ENCODE measurements at places on chromosomes 12 and 14. TPM values are rescaled to one million over a fixed set of nuclear protein-coding genes. Genes with fewer than 3 reads are reported as not detected.

VDR gene
- 41.7 TPM for total RNA-seq

DNA sequence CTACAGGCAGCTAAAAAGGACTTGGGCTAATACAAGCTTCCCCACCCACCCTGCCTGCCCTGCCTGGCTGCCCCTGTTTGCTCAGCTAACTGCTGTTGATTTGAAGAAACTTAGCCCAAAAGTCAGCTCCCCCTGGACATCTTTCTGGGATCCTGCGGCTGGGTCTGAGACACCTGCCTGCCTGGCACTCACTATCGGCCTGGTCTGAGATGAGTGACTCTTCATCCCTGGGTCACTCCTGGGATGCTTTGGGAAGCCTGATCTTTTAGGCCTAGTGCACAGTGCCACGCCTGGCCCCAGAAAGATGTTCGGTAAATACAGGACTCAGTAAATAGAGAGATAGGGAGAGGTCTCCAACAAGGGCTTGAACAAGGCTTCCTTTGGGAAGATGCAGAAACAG is 211.3 kb upstream of the DIO3 start:
- no peaks in the 10 kb centered on the region for H3K36me3 ChIP-seq
- H3K4me1 ChIP-seq = no peaks in the 10 kb centered on the region
- H3K27ac ChIP-seq = no peak overlapping the region
- DNase-seq = no peak

DNA sequence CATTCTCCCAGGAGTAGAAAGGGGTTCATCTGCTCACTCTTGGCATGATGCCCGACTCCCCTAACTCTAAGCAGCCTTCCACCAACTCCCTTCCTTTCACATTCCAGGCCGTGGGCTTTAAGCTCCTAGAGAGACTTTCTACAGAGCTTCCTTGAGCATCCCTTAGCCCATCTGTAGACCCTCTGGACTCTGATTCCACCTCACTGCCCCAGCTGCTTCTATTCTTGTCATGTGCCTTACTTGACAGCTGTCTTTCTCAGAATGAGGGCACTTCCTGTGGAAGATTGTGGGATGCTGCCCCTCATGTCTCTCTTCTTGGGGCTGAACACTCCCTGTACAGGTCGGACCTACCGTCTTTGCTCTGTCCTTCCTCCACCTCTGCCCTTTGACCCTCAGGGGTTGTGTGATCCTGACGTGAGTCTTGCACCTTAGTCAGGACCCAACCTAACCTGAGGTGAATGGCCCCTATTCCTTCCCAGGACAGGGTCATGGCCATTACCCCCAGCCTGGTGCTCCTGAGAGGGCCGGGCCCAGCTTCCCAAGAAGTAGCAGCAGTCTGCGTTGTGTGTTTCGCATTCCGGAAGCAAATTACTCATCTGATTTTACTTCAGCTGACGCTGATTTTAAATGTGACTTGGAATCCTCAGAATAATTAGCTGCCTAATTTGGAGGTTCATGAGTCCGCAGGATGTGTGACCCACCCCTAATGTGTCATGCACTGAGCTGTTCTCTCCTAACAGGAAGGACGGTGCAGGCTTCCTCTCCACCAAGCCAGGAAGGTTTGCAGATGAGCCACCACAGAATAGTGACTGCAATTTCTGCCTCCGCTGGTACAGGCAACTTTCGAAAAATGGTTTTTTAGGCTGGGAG is 2.7 kb upstream of the GALNT6 start:
- no peaks in the 10 kb centered on the region for H3K36me3 ChIP-seq
- H3K4me1 ChIP-seq = no peaks in the 10 kb centered on the region
- H3K27me3 ChIP-seq = no peaks in the 10 kb centered on the region
- no peak overlapping the region for H3K4me3 ChIP-seq

GRCh38 chr14:65472189-65472588 is 59.7 kb downstream of the FUT8 start:
- no peak for DNase-seq
- H3K4me3 ChIP-seq = no peak overlapping the region
- no peaks in the 10 kb centered on the region for H3K4me1 ChIP-seq
- no peaks in the 10 kb centered on the region for H3K36me3 ChIP-seq

GRCh38 chr14:62289471-62289870 is 527.3 kb downstream of the SNAPC1 start:
- no peak overlapping the region for H3K4me3 ChIP-seq
- no peaks in the 10 kb centered on the region for H3K36me3 ChIP-seq
- H3K27ac ChIP-seq = no peak overlapping the region
- H3K4me1 ChIP-seq = no peaks in the 10 kb centered on the region
- no peaks in the 10 kb centered on the region for H3K27me3 ChIP-seq

DNA sequence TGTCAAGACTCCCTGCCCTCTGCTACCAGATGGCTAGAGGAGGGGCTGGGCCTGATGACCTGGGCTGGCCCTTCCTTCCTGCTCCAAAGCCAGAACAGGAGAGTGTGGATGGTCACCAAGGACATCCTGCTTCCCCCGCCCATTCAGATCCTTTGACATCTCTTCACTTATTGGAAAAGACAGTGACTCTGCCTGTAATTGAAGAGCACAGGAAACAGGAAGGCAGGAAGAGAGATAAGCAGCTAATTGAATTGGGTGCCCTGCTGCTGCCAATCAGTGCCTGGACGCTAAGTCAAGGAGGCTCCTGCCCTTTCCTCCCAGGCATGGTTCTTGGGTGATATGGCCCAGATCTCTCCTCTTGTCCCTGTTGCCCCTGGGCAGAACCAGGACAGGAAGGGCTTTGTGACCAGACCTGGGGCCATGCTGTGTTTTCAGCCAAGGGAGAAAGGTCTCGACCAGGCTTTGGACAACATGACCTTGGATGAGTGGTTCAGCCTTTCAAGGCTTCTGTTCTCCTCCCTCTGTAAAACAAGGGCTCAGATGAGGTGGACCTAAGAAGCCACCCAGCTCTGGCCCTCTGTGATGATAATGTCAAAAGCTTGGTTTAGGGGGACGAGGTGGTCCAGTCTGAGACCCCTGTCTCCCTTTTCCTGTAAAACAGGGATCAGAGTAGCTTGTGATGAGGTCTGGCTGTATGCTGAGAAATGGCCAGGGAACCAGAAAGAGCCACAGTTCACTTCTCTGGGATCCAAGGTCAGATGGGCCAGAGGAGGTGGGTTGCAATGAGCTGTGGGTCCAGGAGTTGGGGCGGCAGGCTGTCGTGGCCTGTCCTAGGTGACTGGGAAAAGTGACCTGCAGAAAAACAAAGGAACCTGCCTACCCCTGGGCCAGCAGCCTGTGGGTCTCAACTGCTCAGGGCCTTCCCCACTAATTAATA is 38.8 kb downstream of the FAM222A start:
- no peaks in the 10 kb centered on the region for H3K4me1 ChIP-seq
- H3K36me3 ChIP-seq = no peaks in the 10 kb centered on the region
- H3K27me3 ChIP-seq = no peaks in the 10 kb centered on the region
- H3K4me3 ChIP-seq = no peak overlapping the region
- no peak for DNase-seq

DNA sequence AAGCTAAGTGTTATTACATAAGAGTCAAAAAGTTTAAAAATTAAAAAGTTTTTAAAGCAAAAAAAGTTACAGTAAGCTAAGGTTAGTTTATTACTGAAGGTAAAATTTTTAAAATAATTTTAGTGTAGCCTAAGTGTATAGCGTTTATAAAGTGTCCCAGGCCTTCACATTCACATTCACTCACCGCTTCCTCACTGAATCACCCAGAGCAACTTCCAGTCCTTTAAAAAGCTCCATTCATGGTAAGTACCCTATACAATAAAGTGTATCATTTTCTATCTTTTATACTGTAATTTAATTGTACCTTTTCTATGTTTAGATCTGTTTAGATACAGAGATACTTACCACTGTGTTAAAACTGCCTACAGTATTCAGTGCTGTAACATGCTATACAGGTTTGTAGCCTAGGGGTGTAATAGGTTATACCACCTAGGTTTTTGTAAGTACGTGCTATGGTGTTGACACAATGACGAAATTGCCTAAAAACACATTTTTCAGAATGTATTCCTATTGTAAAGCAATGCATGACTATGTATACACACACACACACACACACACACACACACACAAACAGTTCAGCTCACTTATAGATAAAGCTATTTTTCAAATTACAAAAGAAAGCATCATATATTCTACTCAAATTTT is 3.7 kb downstream of the CLEC14A start:
- peak overlapping the region; percentile 33 for H3K4me3 ChIP-seq
- H3K27ac ChIP-seq = no peak overlapping the region
- H3K4me1 ChIP-seq = no peaks in the 10 kb centered on the region
- no peak for DNase-seq
- peaks cover 21% of the 10 kb centered on the region for H3K27me3 ChIP-seq

DNA sequence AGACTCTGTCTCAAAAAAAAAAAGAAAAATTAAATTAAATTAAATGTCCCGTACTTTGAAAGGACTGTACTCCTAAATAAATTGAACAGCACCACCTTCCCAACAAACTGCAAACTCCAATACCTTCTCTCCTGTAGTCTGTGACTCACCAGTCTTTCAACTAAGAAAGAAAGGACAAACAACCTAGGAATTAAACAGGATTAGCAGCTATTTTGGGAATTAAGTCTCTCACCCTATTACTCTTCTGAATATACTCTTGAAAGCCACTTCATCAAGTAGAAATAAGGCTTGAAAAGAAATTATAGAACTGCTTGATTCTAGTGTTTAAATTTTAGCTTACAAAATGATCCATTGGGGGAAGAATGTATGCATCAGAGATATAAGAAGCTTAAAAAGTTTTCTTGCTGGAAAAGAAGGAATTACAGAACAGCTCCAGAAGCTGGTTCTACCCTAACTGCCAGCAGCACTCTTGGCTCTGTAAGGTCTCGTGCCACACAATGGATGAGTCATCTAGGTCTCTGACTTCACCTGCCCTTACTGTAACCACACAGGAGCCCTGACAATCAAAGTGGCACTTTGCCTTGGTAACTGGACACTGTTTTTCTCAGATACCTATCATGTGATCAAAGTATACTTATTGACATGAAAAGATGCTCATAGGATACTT is 57.0 kb upstream of the CERS5 start:
- no peaks in the 10 kb centered on the region for H3K27me3 ChIP-seq
- H3K27ac ChIP-seq = peak overlapping the region; percentile 38
- H3K36me3 ChIP-seq = no peaks in the 10 kb centered on the region

SLCO1B3 gene
- not detected for total RNA-seq

DNA sequence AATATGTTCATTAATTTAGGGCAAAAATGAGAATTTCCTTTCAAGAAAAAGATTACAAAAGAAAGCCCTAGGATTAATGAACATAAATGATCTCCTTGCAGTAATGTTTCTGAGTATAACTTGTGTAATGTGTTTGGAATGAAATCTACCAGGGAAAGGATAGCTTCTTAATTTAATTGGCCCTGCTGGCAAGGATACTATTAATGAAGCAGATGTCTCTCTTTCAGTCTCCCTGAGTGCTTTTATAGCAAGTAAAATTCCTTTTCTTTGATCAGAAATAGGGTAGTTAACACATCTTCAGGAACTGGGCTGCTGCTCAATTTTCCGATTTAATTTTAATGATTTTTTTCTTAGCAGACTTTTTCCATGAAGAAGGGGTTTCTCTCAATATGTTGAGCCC is 379.4 kb upstream of the PDE3A start:
- no peaks in the 10 kb centered on the region for H3K27me3 ChIP-seq
- no peaks in the 10 kb centered on the region for H3K4me1 ChIP-seq
- H3K4me3 ChIP-seq = no peak overlapping the region
- H3K27ac ChIP-seq = no peak overlapping the region
- no peak for DNase-seq
- H3K36me3 ChIP-seq = no peaks in the 10 kb centered on the region

DNA sequence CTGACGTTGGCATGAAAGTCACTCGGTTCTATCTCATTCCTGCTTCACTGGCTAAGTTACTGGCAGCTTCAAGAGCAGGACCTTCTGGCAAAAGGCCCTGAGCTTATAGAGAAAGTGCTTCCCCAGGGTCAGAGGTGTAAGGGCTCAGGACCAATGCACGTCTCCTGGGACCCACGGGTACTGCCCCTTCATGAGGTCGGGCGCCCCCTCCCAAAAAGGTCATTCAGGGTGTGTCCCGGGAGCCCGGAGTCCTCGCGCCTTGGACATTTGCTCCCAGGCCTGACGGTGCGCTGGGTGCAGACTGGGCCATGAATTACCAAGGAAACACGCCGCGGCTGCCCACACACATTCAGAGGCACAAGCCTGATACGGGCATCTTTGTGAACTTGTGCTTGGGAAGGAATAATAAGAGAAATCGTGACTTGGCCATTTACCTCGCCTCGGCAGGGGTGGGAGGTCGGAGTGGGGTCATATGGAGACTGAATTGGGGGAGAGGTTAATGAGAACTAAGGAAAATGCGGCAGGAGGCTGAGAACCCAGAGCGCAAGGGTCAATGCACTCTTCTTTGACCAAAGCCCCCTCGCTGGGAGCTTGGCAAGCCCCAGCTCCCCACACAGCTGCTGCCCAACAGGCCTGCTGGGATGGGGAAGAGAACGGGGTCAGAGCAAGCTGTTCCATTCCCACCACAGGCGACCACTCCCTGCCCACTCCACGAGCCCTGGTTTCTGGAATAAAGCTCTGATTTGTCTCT is 15.7 kb upstream of the SLC6A12 start:
- no peak overlapping the region for H3K4me3 ChIP-seq
- H3K27ac ChIP-seq = no peak overlapping the region
- H3K4me1 ChIP-seq = no peaks in the 10 kb centered on the region
- no peaks in the 10 kb centered on the region for H3K27me3 ChIP-seq

DNA sequence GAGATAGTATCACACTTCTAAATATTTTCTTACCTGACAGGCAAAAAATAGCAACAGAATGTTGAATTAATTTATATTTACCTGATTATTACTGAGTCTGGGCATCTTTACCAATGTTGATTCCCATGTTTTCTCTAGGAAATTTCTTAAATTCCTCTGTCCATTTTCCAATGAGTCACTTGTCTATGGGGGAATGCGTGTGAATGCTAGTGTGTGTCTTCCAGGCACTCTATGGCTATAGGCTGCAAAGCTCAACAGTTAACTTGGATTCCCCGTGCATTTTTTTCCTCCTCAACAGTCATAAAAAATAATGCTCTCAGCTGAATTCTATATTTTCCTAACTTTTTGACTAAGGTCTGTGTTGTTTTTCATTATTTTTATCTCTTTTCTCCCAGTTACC is 1385.8 kb upstream of the FLRT2 start:
- H3K4me1 ChIP-seq = no peaks in the 10 kb centered on the region
- DNase-seq = no peak
- no peak overlapping the region for H3K27ac ChIP-seq
- H3K4me3 ChIP-seq = no peak overlapping the region
- H3K27me3 ChIP-seq = no peaks in the 10 kb centered on the region

GRCh38 chr14:69323999-69324282 is 64.0 kb downstream of the GALNT16 start:
- no peak overlapping the region for H3K27ac ChIP-seq
- no peak overlapping the region for H3K4me3 ChIP-seq
- no peaks in the 10 kb centered on the region for H3K27me3 ChIP-seq

- no peak for DNase-seq
- no peaks in the 10 kb centered on the region for H3K27me3 ChIP-seq
- no peaks in the 10 kb centered on the region for H3K36me3 ChIP-seq
- no peak overlapping the region for H3K27ac ChIP-seq
Observed at GRCh38 chr12:99454539-99455172, 192.9 kb upstream of the GARIN6 start.

DNA sequence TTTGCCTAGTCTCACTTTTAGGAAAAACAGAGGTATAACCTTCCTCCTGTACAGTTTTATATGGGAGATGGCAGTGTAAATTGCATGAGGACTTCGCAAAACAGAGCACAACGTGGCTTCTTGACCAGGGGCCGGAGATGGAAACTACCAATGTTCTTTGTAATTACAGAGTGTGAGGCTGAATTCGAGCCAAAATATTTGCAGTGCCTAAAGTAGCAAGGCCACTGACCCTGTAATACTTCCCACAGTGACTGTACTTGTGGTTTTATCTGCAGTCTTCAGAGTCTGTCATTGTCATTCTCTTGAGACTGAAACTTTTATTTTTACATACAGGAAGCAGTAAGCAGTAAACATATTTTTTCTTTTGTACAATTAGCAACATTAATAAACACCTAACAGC is 98.9 kb downstream of the RERG start:
- H3K4me1 ChIP-seq = no peaks in the 10 kb centered on the region
- H3K4me3 ChIP-seq = no peak overlapping the region
- no peaks in the 10 kb centered on the region for H3K36me3 ChIP-seq
- no peak for DNase-seq

Data from breast epithelium (tissue), 4 donors.